ENCODE measurements at places on chromosomes 16 and 17.

DNA sequence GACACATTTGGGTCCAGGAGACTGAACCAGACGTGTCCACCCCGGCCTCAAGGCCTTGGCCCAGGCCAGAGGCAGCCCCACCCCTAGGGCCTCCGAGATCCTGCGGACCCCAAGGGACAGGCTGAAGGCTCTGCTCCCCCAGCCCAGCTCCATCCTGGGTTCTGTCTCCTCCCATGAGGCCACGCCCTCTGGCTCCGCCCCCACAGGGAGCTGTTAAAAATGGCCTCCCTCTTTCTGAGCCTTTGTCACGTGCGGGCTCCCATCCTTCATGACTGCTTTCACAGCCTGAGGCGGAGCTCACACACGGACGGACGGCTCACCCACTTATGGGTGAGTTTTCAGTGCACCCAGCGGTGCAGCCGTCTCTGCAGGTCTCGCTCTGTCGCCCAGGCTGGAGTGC, 6.5 kb upstream of the CACNA1H start:
- no peak for DNase-seq

DNA sequence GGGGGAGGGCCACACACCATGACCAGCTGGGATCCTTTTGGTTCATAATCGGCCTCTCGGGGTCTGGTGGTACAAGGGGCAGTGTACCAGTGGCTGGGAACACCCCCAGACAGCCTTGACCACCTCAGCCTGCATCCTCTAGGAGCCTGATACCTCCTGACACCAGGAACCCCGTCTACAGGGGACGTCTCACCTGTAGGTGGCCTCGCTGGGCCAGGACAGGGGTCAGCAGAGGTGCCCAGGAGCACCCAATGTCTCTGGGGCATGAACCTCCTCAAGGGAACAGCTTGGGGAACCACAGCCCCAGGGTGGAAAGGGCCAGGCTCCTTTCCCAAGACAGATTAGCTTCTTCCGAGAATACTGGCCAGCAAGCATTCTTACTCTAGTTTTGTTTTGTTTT, 2.5 kb upstream of the METRNL start:
- no peak for DNase-seq

- DNase-seq = no peak
Measured at GRCh38 chr17:60590070-60590469, 9.9 kb upstream of the PPM1D start.

- no peak for DNase-seq
Measured at GRCh38 chr16:7571366-7571765, 238.7 kb downstream of the RBFOX1 start.

GRCh38 chr16:79195938-79196337, 404.6 kb downstream of the MAF start:
- DNase-seq = no peak

DNA sequence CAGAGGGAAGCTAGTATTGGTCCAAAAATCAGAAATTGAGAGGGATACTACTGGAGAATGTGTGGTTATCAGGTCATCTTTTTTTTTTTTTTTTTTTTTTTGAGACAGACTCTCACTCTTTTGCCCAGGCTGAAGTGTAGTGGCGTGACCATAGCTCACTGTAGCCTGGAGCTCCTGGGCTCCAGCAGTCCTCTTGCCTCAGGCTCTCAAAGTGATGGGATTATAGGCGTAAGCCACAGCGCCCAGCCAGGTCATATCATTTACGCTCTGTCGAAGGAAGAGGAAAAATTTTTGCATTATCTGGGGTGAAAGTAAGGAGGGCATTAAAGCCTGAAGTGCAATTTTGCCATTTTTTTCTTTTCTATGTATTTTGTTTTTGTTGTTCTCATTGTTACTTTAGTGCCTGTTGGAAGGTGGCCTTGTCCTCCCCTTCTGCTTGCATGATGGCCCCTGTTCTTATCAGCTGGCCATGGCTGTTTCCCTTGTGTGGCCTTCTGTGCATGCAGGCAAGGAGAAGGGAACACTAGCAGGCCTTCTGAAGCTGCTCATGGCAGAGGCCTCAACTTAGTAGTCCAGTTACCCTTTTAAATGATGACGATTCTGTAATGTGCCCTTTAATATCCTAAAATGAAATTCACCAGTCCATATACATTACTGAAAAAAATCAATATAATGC, 118.3 kb downstream of the SPECC1 start:
- no peak for DNase-seq

DNA sequence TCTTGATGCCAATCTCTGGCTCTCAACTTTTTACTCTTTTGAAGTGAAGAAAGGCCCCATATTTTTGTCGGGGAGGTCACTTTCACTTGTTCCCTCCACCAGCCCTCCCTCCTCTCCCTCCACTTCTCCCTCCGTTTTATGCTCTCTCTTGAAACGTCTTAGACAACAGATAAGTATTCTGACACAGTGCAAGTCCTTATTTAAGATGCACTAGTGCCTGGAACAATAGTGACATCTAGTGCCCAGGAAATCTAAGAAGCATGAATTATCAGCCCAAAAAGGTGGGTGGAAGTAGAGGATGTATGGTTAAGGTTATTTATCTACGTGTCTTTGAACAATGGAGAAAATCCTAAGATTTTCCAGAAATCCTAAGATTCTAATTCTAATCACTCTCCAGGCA, 17.9 kb downstream of the PSME3IP1 start:
- DNase-seq = no peak

DNA sequence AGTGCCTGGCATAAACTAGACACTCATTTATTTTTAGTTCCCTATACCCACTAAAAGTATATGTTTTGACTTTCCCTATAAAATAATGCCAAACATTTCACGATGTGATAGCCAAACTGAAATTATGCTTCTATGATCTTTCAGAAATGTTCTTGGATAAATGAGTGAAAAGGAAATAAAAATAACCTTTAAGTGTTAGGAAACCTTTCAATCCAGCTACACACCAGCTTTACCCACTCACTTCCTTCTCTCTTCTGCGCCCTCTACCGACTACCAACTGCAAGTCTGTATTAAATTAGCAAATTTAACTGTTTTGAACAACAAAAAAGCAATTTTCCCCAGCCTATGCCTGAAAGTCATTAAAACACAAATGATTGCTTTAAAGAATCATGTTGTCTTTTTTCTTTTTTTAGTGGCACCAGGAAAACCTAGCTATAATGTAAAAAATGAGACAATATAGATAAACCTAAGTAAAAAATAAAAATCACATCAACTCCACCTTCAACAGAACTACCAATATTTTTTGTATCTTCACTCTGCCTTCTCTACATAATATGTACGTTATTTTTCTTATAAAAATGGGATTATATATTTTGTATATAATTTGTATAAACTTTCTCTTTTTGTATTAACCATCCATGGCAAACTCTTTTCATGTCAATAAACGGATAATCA, 13.2 kb upstream of the TMEM100 start:
- no peak for DNase-seq

DNA sequence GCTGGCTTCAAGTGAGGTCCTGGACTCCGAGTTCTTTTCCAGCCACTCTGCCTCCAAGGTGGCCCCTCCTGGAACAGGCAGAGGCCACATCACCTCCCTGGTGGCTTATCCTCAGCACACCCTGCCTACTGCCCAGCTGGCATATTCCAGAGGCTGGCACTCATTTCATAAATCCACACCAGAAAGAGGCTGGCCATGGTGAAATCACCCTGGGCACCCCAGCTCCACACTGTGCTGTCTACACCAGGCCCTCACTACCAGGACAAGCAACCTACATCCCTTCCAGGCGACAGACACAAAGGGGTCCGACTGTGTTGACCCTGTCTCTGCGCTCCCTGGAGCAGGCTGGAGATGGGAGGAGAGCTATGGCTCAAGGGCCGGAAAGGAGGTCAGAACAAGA, 100.2 kb downstream of the C16orf78 start:
- no peak for DNase-seq

DNA sequence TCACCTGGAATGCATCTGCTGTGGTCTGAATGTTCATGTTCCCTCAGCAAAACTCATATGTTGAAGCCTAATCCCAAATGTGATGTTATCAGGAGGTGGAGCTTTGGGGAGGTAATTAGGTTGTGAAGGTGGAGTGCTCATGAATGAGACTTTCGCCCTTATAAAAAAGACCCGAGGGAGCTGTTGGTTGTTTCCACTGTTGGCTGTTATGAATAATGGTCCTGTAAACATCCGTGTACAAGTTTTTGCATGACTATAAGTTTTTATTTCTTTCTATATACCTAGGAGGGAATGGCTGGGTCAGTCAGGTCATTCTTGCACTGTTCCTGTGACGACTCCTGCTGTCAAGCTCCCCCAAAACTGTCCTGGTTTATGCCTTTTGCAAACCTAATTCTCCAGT, 9.6 kb upstream of the CHP2 start:
- no peak for DNase-seq

- no peak for DNase-seq
Measured at GRCh38 chr17:2943981-2944380, 119.4 kb downstream of the OR1D5 start.

GRCh38 chr17:42031584-42031983, 11.7 kb downstream of the NKIRAS2 start:
- no peak for DNase-seq

- peak; percentile 74 for DNase-seq
Measured at GRCh38 chr17:8176197-8176940, at the start of gene TMEM107. TMEM107 (minus strand) TSS chr17:8176380; CDS start chr17:8176286, 94 bp downstream.

GRCh38 chr16:89172528-89173173, 1.1 kb downstream of the CDH15 start:
- DNase-seq = no peak

GRCh38 chr16:56985288-56985961, 3.9 kb upstream of the NLRC5 start:
- no peak for DNase-seq

DNA sequence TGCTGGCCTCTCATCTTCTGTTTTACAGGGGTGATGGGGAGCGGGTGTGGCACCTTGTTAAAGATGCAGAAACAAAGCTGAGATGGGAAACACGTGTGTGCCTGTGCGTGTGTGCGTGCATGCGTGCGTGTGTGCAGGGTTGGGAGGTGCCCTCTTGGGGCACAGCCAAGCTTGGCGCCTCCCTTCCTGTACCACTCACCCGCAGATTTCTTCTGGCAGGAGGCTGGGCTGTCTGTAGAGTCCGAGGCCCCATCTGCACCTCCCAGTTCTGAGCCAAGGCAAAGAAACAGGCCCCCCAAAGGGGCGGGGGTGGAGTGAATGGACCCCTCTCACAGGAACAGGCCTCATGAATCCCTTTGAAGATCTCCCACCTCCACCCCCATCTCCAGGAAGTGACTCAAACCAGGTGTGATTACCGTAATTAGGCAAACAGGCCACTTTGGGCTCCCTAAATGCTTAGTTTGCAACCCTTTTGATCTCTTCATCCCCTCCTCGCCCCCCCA, 20.9 kb downstream of the TNS4 start:
- peak; percentile 42 for DNase-seq

- DNase-seq = no peak
Measured at GRCh38 chr17:28524476-28525424, 18.6 kb downstream of the FOXN1 start.

GRCh38 chr16:55494994-55495421, 13.9 kb upstream of the LPCAT2 start:
- DNase-seq = no peak

DNA sequence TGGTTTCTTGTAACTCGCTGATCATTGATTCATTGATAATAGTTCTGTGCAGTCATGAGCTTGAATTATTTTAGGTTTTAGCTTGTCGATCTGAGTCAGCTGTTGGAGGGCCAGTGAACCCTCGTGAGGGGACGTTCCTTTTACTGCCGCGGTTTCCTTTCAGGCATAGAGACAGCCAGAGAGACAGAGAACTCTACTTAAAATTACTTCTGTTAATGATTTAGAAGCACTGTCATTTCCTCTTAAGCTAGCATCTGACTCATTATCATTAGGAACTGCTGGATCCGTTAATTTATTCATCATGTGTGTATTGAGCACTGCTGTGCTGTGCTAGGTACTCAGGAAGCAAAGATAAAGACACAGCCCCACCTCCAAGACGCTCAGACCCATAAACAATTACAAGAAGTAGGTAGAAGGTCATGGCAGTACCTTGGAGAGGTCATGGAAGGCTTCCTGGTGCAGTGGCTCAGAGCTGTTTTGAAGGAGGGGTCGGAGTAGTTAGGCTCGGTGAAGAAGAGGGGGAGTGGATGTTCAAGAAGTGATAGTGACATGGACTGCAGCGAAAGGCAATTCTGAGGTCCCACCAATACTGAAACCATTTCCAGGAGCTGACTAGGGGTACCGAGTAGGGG, 3.3 kb downstream of the PGS1 start:
- DNase-seq = no peak

- DNase-seq = no peak
Measured at GRCh38 chr17:43020030-43020621, 2.1 kb downstream of the VAT1 start.

GRCh38 chr17:12744298-12744697, 45.0 kb upstream of the ARHGAP44 start:
- DNase-seq = no peak
